Hematopoietic multipotent progenitor cell treated with erythropoietin and hydrocortisone succinate and interleukin-3 and kit ligand, for 4 days (in vitro differentiated cells): ENCODE measurements at places on chromosomes 16 and 17.

DNA sequence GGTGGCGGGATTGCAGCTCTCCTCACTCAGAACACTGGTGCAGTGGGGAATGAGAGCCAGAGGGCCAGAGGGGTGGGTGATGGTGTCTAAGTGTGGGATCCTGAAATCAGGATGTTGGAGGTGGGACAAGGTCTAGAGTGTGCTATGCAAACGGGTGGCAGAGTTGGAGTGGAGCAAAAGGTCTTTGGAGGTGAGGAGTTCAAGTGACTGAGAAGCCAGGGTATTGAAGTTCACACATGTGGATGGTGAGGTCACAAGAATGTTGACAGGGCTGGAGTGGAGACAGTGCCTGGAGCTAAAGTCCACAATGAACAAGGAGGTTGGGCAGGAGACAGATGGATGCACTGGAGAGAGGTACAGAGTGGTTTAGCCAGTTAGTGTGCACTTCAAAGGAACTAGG is 38.3 kb upstream of the MAP3K14 start:
- no peak for DNase-seq

DNA sequence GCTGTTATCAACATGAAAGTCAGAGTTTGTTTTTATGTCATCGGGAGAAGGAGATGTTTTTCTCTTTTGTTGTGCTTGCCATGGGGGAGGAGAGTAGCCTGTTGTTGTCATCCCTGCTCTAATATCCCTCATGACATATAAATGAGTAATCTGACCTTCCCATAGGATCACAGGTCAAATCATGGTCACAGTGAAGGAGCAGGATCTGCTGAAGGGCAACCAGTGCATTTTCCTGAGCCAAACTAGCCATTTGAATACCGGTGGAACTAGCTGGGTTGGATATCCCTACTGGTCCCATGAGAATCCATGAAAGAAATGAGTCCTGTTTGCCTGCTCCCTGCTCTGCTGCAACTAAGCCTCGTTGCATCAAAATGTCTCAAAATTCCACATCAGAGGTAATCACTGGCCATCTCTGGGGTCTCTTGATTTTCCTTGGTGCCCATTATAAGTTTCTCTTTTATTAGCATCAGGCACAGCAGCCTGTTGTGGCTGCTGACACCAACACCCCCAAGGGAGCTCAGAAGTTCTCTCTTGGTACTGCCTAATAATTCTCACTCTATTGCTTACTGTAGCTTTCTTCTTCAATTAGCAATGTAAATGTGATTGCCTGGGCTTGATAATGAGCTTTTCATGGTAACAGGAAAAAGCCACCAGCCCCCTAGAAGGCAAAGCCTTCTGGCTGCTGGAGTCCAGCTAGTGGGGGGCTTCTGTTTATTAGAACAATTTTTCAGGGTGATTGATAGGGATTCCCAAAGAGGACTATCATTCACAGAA is 211.4 kb upstream of the ERCC4 start:
- no peak for DNase-seq

- no peak for DNase-seq
Observed at GRCh38 chr16:87131061-87131995, 185.9 kb downstream of the C16orf95 start.

DNA sequence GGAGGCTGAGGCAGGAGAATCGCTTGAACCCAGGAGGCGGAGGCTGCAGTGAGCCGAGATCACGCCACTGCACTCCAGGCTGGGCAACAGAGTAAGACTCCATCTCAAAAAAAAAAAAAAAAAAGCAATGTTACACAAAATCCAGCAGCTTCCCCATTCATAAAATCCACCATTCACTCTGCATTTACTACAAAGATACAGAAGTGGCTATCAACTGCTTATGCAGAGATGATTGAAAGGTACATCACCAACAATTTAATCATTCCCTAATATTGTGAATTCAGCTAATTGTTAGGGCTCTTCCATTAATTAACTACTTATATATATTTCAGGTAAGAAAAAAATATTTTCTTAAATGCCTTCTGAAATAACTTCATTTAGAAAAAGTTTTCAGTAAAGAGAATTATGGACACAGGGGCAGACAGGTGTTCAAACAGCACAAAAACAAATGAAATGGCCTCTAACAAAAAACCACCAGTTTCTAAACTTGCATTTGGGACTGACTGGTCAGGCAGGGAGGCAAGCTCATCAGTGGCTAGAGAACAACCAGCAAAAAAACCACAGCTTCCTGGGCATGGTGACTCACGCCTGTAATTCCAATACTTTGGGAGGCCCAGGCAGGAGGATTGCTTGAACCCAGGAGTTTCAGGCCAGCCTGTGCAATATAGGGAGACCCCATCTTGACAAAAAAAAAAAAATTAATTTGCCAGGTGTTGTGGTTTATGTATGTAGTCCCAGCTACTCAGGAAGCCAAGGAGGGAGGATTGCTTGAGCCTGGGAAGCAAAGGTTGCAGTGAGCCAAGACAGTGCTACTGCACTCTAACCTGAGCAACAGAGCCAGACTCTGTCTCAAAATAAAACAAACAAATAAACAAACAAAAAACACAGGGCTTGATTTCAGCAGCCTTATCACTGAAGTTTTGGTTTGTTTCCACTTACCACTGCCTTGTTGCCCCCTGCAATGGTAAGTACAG is 26.3 kb downstream of the ERN1 start:
- DNase-seq, result peak; percentile 72

DNA sequence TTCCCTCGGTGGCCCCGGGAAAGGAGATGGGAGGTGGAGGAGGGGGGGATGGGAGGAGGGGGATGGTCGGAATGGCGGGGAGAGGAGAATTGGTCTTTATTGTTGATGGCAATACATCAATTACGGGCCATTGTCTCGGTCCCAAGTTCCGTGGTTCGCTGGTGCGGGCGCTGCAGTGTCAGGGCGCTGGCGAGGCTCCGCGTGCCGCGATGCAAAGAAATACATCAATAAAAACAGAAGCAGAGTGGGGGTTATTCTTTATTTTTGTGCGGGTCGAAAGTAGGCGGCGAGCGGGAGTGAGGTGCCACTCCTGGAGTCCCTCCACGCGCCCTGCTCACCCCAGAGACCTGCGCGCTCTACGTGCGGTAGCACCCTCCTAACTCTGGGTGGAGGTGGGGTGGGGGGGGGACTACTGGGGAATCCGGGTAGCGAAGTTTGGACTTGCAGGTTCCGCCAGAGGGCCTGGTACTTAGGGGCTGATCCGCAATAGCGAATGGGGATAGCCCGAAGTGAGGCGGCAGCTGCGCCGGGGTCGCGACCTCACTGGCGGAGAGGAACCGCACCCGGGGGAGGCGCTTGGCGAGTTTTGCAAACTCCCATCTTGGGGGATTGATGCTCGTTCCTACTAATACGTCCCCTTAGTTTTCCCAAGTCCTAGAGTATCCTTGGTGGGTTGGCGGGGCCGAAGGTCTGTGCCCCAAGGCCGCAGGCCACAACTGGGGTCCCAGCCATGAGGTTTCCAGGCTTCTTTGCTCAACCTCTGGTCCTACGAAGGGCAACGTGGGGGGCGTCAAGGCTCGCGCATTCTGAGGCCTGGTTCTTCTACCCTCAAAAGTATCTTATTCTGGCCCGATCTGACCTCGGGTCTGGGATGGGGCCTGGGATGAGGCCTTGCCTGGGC is 3.5 kb upstream of the SALL1 start:
- DNase-seq, result no peak

DNA sequence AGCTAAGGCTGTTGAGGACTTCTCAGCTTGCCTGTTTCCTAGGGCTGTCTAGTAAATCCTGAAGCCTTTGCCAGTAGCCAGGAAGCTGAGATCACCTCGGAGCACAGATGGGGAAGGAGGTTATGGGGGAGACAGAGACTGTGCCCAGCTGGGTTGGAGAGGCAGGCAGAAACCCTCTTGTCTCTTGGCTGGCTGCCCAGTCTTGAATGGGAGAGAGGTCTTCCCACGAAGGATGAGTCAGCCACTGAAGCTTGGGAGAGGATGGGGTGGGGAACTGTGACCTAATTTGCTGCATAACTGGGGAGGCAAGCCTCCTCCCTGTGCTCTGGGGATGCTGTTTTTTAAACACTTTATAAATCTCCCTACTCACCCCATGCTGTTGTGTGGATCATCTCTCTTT is 69.8 kb downstream of the SHISA9 start:
- DNase-seq, result peak; percentile 15

DNA sequence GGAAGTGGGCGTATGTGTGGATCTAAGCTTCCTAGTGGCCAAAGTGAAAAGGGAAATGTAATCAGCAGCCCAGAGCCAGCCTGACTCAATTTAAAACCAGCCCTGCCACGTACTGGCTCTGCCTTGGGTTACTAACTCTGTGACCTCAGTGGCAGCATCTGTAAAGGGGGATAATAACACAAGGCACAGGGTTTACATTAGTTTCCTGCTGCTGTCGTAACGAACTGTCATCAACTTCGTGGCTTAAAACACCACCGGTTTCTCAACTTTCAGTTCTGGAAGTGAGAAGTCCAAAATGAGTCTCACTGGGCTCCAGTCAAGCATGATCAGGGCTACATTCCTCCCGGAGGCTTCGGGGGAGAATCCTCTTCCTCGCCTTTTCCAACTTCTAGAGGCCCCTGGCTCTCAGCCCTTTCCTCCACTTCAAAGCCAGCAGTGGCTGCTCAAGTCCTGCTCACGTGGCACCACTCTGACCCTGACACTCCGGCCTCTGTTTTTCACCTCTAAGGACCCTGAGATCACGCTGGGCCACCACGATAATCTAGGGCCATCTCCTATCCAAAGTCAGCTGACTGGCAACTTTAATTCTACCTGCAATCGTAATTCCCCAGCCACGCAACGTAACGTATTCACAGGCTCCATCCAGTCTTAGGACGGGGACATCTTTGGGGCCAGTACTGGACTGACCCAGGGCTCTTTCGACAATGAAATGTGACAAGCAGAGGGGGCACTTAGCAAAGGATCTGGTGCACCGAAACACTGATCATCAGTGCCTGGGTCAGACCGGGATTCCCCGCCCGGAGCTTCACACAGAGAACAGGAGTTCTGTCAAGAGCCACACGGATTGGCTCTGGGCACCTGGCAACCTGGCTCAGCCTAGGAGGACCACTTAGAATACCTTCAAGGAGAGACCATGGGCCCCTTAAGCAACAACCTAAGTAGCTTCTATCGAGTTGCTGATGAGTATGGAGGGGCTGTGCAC is 14.5 kb downstream of the TMC6 start:
- no peak for DNase-seq

DNA sequence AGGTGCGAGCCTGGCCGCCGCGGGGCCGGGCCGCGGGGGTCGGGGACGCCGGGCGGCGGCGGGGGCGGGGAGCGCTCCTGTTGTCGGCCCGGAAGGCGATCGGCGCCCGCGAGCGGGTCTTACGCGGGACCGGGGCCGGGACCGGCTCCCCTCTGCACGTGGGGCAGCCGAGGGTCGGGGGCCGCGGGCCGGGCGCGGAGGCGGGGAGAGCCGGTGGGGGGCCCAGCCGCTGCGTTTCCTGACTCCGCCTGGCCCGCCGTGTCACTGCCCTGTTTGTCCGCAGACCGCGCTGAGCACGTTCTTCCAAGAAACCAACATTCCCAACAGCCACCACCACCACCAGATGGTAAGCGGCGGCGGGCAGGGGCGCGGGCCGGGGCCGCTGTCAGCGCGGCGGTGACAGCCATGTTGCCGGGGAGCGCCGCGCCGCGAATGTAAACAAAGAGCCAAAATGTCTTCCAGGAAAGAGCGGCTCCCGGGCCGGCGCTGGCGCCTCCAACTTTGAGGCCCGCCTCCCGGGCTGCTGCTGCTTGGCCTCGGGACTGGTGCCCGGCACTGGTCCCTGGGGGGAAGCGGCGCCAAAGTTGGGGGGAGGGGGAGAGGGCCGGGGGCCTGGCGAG is 586 bp downstream of the UBALD2 start:
- peak; percentile 70 for DNase-seq

DNA sequence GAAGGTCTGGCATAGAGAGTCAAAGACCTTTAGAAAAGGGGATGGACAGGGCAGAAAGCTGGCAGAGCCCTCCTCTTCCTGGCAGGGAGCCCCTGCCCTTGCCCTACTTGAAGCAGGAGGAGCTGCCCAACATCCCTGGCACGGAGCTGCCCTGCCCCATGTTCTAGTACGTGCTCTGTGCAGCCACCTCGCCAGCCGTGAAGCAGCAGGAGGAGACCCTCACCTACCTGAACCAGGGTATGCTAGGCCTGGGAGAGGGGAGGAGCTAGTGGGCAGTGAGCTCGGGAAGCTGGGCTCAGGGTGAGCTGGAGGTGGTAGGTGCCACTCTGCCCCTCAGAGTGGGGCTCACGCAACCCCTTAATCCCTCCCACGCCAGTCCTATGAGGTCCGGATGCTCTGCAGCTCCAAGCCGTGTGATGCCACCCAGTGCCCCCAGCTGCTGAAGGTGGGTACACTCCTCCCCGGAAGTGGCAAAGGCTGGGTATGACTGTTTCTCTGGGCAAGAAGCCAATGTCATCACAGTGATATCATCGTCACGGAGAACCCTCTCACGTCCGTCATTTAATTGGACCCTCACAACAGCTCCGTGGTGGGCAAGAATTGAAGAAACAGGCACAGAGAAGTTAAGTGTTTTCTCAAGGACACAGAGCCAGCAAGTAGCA is 12.7 kb upstream of the STAC2 start:
- peak; percentile 80 for DNase-seq

- no peak for DNase-seq
Observed at GRCh38 chr17:71180801-71181385, 939.9 kb upstream of the SOX9 start.

DNA sequence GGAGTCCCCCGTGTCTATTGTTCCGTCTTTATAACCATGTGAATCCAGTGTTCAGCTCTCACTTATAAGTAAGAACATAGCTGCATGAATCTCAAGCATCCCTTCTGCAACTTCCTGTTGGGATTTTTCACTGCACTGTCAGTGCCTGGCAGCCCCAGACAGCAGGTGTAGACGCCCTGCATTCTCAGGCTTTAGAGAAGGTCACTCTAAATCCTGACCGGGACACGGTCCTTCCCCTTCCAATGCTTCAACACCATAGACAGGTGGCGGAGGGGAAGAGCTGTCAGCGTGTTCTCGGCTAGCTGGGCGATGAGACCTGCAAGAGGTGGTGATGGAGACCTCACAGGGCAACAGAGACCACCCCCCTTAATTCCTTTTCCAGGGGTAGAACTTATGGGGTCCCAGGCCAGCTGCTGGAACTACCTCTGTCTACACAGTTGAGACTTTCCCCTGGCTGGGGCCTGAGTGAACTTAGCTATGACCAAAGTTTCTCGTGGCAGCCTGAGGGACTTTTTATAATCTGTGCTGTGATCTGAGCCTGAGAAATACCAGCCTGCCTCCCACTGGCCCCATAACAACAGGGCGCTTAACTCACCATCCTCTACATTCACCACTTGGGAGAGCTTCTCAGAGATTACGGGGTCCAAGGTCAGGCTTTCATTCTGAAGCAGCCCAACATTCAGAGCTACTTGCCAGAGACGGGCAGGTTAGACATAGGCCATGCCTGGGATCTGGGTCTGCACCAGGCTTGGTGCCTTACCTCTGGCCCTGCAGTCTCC is 143.2 kb upstream of the TNRC6C start:
- no peak for DNase-seq

- peak; percentile 70 for DNase-seq
Observed at GRCh38 chr17:59641799-59642484, 22.2 kb downstream of the CLTC start.

GRCh38 chr16:66028510-66029216 is 337.8 kb upstream of the CDH5 start:
- DNase-seq, result no peak

GRCh38 chr17:69043098-69043734 is 17.5 kb downstream of the ABCA9 start:
- no peak for DNase-seq
